ENCODE measurements at places on chromosomes 7 and 10.
A peak's percentile ranks its signal among the peaks of the same experiment; 100 is the strongest.

DNA sequence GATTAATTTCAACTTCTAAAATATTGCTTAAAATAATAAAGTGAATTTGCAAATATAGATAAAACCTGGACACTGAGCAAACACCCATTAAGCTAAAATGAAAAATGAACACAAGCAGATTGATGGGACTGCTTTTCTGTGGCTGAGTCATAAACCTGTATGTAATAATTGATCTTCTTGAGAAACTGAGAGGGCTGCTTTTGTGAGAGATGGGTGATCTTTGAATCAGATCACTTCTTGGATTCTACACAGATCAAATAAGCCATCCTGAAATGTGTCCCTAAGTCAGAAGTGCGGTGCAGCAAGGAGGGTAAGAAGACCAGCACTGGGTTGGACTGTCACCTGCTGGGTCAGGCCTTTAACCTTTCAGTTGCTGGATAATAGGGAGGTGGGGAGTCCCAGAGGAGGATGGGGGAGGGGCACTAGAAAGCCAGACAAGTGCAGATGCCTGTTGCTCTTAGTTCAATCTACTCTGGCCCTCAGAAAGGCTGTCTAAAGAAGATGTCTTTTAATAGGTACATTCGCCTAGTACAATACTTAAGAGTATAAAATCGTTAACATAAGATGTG is 178.2 kb upstream of the NAMPT start:
- no peak for DNase-seq

GRCh38 chr7:156456032-156456431 is 184.5 kb upstream of the RNF32 start:
- DNase-seq, result no peak

DNA sequence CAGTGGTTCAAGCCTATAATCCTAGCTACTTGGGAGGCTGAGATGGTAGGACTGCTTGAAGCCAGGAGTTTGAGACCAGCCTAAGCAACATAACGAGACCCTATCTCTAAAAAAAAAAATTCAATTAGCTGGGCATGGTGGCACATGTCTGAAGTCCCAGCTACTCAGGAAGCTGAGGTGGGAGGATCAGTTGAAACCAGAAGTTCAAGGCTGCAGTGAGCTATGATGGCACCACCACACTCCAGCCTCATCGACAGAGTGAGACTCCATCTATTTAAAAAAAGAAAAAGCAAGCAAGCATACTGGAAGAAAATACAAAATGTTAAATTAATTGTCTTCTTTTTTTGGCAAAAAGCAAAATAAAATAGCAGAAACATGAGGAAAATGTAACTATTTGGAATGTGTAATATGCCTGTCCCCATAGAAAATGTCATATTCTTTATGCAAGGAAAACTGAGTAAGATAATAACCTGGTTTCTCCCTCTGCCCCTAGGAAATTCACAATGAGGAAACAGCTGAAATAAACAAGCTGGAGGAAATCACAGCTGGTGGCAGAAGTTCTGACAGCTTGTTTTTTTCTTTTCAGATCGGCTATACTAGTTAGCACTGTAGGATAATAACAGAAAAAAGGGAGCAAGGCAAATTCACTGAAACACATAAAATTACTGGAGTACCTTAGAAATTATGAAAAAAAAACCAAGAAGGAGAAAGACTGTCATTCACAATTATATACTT is 48.5 kb downstream of the HERPUD2 start:
- peak; percentile 19 for DNase-seq

DNA sequence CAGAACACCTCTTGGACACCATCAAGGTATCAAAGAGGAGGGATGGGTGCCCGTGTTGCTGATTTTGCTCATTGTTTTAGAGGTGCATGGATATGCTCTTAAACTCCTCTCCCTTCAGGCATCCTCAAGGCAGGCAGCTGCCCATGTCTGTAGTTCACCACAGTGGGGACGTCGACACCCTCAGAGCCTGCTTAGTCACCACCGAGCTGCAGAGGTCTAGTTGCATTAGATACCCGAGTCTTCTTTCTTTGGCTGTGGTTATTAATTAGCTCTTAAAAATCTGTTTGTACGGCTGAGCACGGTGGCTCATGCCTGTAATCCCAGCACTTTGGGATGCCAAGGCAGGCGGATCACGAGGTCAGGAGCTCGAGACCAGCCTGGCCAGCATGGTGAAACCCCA is 24.7 kb upstream of the TSPAN13 start:
- no peak for DNase-seq

GRCh38 chr10:43237631-43238446 is 29.0 kb downstream of the RASGEF1A start:
- no peak for DNase-seq

DNA sequence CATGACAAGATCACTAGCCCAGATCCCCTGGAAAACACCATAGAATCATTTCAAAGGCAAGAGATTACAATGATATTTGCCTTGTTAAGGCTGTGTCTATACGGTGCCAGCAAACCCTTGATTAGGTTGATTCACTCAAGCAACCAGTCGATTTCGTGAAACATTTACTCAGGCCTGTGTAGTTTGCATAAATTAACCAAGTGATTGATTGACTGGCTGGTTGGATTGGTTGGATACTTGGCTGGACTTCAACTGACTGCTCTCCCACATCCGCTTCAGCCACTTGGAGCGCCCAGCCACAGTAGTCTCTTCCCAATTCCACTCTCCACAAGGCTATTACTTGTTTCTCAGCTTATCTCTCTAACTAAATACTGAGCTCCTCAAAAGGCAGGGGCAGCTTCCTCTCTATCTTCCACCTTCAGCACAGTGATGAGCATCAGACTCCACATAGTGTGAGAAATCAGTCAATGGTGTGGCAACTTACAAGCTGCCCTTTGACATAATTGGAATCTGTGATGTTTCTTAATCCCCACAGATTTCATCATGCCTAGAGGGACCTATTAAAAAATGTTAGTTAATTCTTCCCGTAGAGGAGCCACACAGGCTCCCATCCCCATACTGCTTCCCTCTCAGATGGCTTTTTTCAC is 217.4 kb downstream of the GRM8 start:
- DNase-seq, result no peak

DNA sequence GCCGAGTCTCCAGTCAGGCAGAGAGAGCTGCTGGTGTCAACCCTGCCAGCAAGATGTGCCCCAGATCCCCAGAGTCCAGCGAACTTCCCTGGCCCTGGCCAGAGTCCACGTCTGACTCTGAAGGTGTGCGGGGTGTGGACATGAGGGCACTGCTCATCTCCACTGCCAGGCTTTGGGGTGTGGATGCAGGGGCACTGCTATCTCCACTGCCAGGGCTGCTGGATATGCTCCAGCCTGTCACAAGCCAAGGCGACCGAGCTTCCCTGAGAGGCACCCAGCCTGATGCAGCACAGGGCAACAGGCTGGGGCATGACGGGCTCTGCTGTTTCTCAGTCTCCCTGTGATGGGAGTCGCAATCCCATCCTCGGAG is 596.8 kb downstream of the PTPRN2 start:
- DNase-seq, result no peak

Data from tongue (tissue), 3 donors.